ENCODE measurements at places on chromosomes 11 and 22. TPM values are rescaled to one million over a fixed set of nuclear protein-coding genes. Genes with fewer than 3 reads are reported as not detected.

The DUSP8 gene
- polyA plus RNA-seq: 24.7 TPM

The ASCL2 gene
- polyA plus RNA-seq: 0.12 TPM

The GGTLC2 gene
- not detected for polyA plus RNA-seq

The ANO1 gene
- 6.1 TPM for polyA plus RNA-seq

The CCDC15 gene
- polyA plus RNA-seq: 3.4 TPM

The CYB5R2 gene
- 10.5 TPM for polyA plus RNA-seq

The TRPM5 gene
- polyA plus RNA-seq: not detected

The APOL1 gene
- 3.0 TPM for polyA plus RNA-seq

The WNT11 gene
- polyA plus RNA-seq: 9.9 TPM

The TRMU gene
- 26.7 TPM for polyA plus RNA-seq

The NRXN2 gene
- polyA plus RNA-seq: 26.6 TPM

The P2RY2 gene
- 1.0 TPM for polyA plus RNA-seq

The OR52H1 gene
- polyA plus RNA-seq: not detected

The FZD4 gene
- 34.0 TPM for polyA plus RNA-seq

The RFPL2 gene
- not detected for polyA plus RNA-seq

The RNH1 gene
- polyA plus RNA-seq: 96.2 TPM

The OR2AG2 gene
- not detected for polyA plus RNA-seq

The SCARF2 gene
- 15.3 TPM for polyA plus RNA-seq

The TRAPPC4 gene
- polyA plus RNA-seq: 50.3 TPM

The IL10RA gene
- polyA plus RNA-seq: 7.2 TPM

The TUBA8 gene
- 21.9 TPM for polyA plus RNA-seq

The MMP3 gene
- polyA plus RNA-seq: not detected

The CPT1B gene
- polyA plus RNA-seq: 22.3 TPM

The FXYD6 gene
- polyA plus RNA-seq: 160 TPM

The SPON1 gene
- polyA plus RNA-seq: 22.8 TPM

The GPHA2 gene
- polyA plus RNA-seq: not detected

The CACNA1I gene
- 0.09 TPM for polyA plus RNA-seq

The ABCC8 gene
- 2.3 TPM for polyA plus RNA-seq

The UPK3A gene
- not detected for polyA plus RNA-seq

The GAB4 gene
- polyA plus RNA-seq: not detected
